Suppressor macrophage treated with lipopolysaccharide for 4 hours (primary cell): ENCODE measurements at places on chromosomes 7 and 10.

GRCh38 chr10:131238669-131239280, 72.7 kb downstream of the TCERG1L start:
- no peak for DNase-seq

DNA sequence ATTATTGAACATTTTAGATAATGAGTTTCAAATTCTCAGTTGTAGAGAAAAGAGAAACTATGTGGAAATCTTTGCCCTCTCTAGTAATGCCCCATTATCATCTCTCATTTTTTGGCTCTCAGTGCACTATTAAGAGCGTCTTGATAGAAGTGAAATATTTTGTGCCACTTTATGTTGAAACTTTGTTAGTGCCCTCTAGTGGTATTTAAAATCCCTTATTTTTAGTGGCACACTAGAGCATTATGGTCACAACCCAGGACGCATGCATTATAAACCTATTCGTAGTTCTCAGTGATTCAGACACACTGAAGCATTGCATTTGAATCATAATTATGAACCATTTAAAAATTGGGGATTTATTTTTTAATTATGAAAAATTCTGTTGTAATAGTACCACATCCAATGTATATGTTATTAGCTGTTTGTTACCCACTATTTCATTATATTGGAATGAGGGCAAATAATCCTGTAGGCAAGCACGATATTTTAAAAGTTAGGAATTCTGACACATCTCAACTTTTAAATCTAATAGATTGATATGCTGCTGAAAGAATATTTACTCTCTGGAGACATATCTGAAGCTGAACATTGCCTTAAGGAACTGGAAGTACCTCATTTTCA, 21.9 kb downstream of the PDCD4 start:
- DNase-seq, result peak; percentile 68

DNA sequence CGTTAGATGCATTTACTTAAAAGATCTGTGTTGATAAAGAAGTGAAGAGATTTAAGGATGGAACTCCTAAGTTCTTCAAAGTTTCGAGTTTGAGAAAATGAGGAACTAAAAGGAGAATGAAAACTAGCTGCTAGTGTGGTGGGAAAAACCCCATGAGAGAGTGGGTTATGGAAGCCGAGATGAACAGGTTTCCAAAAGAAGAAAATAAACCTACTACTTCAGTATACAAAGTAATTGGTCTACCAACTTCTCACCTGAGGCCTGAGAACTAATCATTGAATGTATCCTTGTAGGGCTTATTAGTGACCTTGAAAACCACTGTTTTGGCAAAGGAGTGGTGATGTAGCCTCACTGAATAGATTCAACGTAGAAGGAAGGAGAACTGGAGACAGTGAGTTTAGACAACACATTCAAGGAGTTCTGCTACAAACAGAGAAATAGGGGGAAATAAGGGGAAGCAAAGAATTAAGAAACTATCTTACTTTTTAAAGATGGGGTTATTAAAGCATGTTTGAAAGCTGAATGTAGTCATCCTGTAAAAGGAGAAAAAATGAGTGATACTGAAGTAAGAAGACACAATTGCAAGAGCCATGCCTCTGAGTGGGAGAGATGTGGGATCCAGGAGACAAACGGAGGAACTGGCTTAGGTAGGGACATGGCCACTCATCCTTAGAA, 50.8 kb downstream of the CH25H start:
- DNase-seq, result peak; percentile 79

- no peak for DNase-seq
Observed at GRCh38 chr10:15660990-15661389, 58.7 kb downstream of the ITGA8 start.

- peak; percentile 50 for DNase-seq
Observed at GRCh38 chr10:124911124-124912067, 30.5 kb upstream of the ZRANB1 start.

- DNase-seq, result peak; percentile 5
Observed at GRCh38 chr10:57262892-57263291, 901.8 kb upstream of the ZWINT start.

GRCh38 chr10:60643874-60644273, 134.4 kb upstream of the CDK1 start:
- DNase-seq, result no peak

DNA sequence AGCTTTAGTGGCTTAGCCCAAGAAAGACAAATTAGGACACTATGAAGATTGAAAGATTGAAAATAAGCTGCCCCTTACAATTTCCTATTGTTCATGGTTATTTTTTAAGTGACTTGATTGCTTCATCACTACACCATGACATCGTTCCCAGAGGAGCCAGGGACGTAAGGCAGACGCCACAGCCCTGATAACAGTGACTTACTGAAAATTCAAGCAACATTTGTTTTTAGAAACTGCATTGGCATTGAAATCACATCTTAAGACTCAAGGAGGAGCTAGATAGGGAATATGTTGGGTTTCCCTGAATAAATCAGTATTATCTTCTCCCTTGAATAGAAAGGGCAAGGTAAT, 38.7 kb upstream of the ANK3 start:
- no peak for DNase-seq

- DNase-seq, result no peak
Observed at GRCh38 chr10:132670546-132671227, 115.3 kb downstream of the NKX6-2 start.

- DNase-seq, result peak; percentile 1
Observed at GRCh38 chr10:64430690-64431323, 909.6 kb downstream of the REEP3 start.

DNA sequence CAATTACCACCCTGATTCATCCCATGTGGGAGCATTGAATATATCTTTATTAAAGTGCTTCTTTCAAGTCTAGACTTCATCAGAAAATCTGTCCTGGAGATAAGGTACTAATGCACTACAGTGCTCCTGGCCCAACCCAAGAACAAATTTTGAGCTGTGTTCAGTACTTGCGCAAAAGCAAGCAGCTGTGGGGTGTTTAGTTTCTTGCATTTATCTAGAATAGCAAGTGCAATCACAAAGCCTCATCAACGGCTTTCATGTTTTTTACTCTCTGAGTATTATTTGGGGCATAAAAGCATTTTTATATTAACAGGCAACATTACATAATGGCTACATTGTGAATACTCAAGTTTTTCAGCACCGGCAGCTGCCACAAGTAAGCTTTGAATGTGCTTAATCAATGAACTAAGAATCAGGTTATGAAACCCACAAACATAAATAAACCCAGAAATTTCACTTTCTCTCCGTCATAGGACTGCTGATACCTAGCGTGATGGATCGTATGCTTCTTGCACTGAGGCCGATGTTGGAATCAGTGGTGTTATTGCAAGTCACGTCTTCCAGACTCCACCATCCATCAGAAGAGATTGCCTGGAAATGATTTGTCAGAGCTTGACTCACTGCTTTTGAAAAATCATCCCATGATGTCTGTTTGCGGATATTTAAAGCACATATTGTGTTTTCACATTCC, 113.1 kb downstream of the CTTNBP2 start:
- no peak for DNase-seq

- no peak for DNase-seq
Observed at GRCh38 chr10:51035344-51035743, 38.9 kb upstream of the PRKG1 start.

DNA sequence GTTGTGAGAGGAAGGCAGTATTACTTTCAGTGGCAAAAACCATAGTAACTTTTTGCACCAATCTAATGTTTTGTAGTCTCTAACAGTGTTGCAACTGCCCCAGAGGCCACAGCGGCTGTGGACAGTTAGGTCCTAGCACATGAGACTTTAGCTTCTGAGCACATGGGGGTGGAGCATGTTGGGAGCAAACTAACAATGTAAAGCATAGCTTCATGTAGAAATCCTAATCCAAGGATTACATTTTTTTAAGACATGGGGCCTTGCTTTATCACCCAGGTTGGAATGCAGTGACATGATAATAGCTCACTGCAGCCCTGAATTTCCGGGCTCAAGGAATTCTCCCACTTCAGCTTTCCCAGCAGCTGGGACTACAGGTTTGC, 49.0 kb downstream of the LAMB1 start:
- DNase-seq, result no peak

- DNase-seq, result no peak
Observed at GRCh38 chr7:98369726-98370125, 31.2 kb downstream of the BAIAP2L1 start.

DNA sequence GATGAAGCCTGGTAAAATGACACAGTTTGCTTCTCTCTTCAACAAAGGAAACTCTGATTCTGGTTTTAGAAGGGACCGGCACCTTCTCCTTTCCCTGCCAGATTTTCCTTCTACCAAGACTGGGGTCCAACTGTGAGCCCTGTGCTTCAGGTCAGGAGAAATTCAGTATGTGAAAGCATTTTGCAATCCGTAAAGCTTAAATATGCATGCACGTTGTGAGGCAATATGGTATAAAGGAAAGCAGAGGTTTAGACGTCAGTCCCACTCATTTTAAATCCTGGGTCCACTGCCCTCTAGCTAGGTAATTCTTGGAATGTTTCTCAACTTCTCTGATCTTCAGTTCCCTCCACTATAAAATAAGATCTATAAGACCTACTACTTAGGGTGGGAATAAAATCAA, 359.0 kb upstream of the NPSR1 start:
- no peak for DNase-seq

GRCh38 chr7:23247603-23248335, 1.2 kb downstream of the GPNMB start:
- peak; percentile 95 for DNase-seq

DNA sequence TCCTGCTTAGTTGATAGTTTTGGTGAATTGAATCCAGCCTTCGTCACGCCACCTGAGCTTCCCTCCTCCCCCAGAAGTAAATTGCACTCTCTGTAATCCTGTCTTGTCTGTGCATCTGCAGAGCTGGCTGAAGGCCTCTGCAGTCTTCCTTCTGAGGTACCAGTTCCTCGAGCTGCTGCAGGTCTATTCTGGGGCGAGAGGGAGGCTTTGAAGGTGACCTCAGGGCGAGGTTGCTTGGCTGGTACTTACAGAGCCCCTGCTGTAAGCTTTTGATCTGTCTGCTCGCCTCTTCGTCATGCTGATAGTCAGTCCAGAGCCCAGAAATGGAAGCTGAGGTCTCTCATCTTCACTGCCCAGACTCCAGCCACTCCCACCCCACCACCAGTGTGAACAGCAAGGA, 513.6 kb upstream of the FOXK1 start:
- no peak for DNase-seq

GRCh38 chr10:60662917-60663614, 115.2 kb upstream of the CDK1 start:
- DNase-seq, result no peak

GRCh38 chr7:86282014-86282682, 361.6 kb upstream of the GRM3 start:
- DNase-seq, result no peak

- DNase-seq, result no peak
Observed at GRCh38 chr7:98200364-98200763, 10.9 kb upstream of the BHLHA15 start.

DNA sequence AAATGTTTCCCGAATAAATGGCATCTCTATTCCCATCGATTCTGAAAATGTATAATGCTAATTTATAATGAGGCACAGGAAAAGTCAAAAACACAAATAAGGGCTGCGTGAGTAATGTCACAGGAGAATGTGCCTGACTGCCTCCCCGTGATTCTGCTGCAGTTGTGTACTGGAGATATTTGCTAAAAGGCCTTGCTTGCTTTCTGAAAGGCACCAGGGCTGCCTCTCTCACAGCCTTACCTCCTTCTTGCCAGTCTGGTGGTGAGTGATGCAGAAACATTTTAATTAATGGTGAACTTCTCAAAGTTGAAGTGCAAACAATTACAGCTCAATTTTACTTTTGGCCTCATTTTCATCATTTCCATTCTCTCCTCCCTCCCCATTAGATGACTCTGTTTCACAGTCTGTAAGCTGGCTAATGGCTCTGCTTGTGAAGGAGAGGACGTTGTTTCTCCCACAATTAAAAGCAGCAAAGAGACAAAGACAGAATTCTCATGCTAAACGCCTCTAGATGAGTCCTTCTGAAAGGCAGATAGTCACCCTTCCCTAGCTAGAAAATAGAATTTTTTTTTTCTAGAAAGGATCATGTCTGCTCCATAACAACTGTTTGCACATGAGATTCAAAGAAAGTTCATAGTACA, 377.6 kb downstream of the MDFIC start:
- DNase-seq, result no peak

- DNase-seq, result no peak
Observed at GRCh38 chr10:99766302-99766681, 16.1 kb upstream of the ABCC2 start.

- peak; percentile 67 for DNase-seq
Observed at GRCh38 chr10:7408291-7409044, 2.4 kb downstream of the SFMBT2 start.

GRCh38 chr7:135159359-135160085, 11.0 kb downstream of the CYREN start:
- no peak for DNase-seq

DNA sequence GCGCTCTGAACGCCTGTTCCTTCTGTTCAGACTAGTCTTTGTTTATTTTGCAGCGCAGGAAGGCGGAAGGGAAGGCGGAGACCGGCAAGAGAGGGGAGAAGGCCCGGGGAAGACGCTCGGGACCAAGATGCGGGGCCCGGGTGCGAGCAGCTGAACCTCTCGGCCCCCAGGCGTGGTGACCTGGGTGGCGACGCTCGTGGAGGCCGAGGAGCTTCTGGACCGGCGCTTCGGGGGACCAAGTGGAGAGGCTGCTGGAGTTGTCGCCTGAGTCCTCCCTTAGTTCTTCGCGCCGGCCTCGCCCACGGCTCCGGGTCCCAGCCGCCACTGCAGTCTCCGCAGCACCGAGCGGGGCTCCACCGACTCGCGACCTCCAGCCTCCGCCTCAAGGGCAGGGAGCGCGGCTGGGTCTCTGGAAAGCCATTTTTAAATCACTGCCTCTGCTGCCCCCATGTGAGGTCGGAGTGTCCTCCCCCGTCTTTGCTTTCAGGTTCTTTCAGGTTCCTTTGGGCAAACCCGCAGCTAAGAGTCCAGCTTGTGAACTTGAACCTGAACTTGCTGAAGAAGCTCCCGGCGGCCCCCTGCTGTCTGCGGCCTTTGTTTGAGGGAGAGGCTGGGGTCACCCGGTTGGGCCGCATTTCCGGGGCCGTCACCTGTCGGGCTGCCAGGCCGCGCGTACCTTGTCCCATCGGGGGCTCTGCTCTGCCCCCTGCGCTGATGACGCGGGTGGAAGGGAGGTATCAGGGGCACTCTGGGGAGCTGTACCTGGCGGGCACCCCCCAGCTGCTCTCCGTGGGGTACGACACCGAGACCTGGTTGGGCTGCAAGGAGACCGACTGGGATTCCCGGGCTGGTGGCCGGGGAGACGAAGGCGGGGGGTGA, 136.0 kb downstream of the KIF20B start:
- peak; percentile 20 for DNase-seq

GRCh38 chr7:80603940-80604339, 34.5 kb upstream of the CD36 start:
- DNase-seq, result no peak

- no peak for DNase-seq
Observed at GRCh38 chr7:85224171-85224570, 37.3 kb upstream of the SEMA3D start.

DNA sequence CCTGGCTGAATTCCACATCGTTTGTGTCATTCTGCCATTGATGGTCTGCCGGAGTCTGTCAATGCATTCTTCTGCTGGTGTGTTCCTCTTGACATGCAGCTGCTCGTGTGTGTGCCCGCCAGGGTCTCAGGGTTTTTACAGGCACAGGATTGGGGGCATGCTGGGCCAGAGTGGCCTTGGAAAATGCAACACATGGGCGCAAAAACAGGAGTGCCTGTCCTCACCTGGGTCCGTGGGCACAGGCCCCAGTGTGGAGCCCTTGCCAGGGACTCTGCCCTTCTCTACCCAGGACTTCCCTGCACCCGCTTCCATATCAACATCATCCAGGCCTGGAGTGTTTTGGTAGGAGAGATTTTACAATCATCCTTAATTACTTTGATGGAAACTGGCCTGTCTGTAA, 340.7 kb downstream of the KIF20B start:
- no peak for DNase-seq

GRCh38 chr10:25555865-25556264, 378.2 kb upstream of the MYO3A start:
- no peak for DNase-seq
